ENCODE measurements at places on chromosomes 1 and 21.

DNA sequence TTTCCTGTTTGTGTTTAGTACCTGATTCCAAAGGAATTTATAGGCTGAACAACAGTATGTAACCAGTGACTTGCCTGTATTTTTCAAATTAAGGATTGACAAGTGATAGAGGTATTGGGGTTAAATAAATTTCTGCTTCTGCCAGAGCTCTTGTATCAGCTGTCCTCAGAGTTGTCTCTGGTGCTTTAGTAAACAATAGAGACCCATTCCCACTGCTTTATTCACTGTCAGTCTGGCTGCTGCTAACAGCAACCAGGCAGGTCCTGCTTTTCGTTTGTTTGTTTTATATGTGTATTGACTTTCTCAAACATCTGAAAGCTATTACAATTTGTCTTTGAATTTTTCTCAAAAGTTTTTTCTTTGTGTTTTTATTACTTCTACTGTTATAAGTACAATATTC, 76.1 kb downstream of the OLFM3 start:
- DNase-seq: no peak

- peak; percentile 42 for DNase-seq
These were observed 49.4 kb downstream of the LAMC2 start for GRCh38 chr1:183235503-183235902.

DNA sequence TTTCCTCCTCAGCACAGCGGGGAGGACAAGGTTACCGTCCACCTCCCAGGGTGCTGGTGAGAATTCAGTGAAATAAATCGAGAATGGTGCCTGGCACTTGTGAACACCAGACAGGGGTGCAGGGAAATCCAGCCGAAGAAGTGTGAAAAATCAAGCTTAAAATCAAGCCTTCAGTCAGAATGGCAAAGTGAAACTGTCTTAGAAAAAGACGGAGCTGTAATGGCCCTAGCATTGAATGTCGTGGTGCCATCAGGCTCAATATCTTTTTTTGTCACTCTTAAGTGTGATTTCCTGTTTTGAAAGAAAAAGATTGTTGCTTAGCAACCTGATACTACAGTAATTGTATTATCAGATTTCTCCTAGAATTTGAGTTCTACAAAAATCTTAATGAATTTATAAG, 22.1 kb downstream of the EDARADD start:
- DNase-seq: no peak

GRCh38 chr1:109078317-109078716, 2.5 kb upstream of the TAF13 start:
- DNase-seq: no peak

- no peak for DNase-seq
These were observed 36.8 kb upstream of the DUSP10 start for GRCh38 chr1:221778535-221779142.

DNA sequence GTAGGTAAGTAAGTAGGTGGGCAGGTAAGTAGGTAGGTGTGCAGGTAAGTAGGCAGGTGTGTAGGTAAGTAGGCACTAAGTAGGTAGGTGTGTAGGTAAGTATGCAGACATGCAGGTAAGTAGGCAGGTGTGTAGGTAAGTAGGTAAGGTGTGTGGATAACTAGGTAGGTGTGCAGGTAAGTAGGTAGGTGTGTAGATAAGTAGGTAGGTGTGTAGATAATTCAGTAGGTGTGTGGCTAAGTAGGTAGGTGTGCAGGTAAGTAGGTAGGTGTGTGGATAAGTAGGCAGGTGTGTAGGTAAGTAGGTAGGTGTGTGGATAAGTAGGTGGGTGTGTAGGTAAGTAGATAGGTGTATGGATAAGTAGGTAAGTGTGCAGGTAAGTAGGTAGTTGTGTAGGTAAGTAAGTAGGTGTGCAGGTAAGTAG, 53.9 kb upstream of the COG2 start:
- DNase-seq: no peak

GRCh38 chr1:22800629-22801028, 90.0 kb downstream of the EPHB2 start:
- DNase-seq: no peak

DNA sequence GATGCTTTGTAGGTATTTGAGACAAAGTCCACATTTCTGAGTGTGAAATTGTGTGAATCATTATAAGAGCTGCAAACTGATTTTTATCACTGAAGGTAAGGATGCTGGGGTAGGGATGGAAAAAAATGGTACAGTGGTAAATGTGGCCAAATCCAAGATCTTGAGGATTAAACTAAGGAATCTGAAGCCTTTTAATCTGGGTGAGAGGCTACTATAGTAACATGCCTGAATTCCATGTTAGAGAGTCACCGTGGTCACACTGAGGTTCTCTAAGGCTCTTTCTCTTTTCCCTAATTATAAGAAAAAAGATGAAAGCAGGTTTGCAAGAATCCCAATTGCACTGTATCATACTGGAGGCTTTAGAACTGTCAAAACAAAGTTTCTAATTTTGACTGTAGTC, 17.6 kb downstream of the PTGER3 start:
- peak; percentile 79 for DNase-seq

DNA sequence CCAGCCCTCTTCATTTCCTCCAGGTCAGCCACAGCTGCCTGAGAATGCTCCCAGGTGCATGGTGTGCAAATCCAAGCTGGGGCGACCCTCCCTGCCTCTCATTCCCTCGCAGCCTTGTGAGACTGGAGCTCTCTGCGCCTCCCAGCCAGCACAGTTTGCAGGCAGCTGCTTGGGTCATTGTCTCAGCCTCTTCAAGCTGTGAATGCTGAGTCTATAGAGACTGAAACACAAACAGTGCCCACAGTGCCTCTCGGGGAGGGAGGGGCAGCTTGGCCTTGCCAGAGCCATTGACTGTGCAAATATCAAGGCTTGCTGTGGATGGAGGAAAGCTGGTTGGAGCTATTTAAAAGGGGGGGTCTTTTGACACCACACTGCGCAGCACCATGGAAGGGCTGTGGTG, 10.6 kb downstream of the PLXNA2 start:
- DNase-seq: no peak

All from fibroblast of skin of back (primary cell).